ENCODE measurements at places on chromosomes 11 and 22.
A peak's percentile ranks its signal among the peaks of the same experiment; 100 is the strongest.

- no peak for DNase-seq
Measured at GRCh38 chr22:24878969-24879368, 67.5 kb downstream of the LHFPL7 start.

DNA sequence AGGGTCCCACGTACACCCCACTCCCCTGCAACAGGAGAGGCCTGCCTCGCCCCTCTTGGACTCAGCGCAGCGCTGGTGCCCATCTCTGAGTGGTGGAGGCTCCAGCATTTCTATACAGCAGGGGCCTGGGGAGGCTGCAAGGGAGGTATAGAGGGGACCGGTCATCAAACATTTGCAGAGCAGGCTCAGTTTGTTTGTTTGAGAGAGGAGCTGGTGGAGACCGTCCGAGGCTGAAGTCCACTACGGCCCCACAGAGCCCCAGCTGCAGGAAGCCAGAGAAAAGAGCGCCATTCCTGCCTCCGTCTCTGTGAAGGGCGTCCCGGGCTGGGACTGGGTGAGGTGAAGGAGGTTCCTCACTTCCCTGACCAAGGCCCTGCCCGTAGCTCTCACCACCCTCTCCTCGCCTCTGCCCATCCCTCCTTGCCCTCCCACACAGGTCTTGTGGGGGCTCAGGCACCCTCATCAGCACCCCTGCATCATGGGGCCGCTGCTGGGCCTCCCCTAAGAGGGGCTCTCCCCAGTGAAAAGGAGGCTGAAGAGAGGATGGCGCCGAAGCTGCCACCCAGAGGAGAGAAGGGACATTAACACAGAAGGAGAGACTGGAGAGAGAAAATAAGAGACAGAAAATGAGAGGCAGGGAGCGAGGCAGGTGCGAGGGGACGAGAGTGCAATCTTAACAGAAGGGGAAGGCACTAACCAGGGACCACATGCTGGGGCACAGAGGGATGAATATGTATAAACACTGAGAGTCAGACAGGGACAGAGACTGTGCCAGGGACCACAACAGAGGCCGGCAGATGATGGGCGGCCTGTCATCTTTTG is 24.5 kb downstream of the RPUSD4 start:
- DNase-seq: no peak

DNA sequence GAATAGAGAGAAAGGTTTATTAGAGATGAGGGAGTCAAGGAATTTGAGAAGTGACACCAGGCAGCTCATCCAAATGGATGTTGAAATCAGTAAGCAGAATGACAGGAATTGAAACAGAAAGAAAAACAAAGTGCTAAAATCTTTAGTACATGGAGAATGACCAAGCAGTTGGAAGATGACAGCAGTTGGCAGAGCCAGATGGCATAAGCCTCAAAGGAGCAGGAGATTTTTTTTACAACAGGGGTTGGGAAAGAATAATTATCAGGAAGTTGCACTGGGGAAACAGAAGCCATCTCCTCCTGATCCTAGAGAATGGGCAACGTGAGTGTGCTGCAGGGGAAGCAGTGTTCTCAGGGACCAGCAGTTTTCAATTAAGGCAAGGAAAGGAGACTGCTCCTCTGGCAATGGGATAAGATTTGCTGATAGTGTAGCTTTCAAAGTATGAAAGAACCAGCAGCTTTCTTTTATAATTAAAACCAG is 28.9 kb downstream of the RAB39A start:
- DNase-seq: peak; percentile 4

DNA sequence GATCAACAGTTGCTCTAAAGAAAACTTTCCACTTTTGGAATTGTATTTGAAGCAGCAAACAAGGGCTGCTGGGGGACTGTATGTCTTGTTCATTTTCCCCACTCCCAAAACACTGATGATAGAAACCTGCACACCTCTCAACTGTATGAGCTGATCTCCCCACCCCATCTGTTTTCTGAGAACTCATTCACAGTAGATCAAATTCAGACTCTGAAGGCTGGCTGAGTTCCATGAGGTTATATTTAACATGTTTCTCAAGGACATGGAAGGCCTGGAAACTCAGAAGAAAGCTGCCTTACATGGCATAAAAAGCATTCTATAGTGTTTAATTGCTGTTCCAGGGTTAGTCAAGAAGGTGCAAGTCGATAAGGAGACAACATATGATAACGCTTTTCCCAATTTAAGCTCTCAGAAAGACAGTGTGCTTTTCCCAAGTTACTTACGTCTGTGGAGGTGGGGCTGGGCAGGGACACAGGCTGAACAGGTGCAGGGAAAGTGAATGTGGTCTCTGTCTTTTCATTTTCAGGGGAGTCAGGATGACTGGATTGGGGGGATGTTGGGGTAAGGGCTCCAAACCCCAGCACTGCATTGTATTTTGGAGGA is 23.0 kb downstream of the LARGE2 start:
- DNase-seq: no peak

DNA sequence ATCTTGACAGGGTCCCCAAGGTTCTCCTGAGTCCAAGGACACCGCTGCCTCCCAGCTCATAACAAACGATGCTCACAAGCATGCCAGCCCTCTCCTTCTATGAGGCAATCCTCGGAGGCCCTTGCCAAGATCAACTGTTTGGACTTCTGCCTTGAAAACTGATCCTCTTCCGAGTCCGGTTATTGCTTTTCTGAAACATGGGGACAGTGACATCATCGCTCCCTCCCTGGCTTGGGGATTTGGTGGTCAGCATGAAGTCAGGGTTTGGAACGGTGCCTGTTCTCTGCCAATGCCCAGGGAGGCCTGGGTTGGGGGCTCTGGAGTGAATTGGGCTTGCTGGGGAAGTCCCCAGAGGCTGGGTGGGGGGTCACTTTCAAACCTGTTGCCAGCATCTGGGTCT is 149.3 kb downstream of the FBXO7 start:
- DNase-seq: peak; percentile 88

DNA sequence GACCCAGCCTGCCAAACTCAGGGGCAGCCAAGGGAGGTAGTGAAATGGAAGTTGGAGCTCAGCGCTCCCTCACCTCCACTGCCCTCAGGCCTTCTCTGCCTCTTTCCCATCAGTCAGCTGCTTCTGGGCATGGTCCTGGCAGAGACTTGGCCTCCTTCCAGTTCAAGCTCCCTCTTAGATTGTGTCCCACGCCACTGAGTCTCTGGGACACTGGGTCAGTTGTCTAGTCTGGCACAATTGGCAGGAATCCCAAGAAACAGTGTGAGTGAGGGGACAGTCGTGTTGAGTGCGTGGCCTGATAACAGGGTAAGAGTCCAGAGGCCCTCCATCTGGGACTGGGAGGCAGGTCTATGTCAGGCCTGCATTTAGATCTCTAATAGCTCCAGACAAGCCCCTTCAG is 7.1 kb upstream of the SLC35E4 start:
- no peak for DNase-seq

DNA sequence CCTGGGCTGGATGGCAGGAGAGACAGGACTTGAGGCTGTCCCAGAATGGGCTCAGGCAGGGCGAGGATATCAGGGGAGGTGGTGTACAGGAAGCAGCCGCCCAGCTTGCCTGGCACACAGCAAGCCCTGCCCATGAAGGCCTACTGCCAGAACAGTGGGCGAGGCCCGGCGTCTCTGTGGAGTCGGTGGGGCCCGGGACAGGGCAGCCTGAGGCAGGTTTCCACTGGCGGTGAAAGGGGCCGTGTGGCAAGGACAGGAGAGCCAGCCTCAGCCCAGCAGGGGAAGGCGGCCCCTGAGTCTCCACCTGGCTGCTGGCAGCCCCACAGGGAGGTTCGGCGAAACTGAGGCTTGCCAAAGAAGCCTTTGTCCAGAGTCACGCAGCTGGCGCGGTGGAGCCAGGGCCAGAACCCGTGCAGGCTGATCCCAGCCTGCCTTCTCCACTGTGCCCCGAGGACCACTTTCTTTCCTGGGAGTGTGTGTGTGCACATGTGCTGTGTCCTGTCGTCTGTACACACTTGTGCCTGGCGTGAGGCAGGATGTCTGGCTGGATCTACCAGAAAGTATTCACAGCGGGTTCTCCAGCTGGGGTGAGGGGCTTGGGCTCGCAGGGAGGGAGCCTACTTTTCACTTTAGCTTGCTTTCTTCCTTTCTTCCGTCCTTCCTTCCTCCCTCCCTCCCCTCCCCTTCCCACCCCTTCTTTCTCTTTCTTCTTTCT is 1.2 kb downstream of the TSPO start:
- DNase-seq: peak; percentile 30

- no peak for DNase-seq
Measured at GRCh38 chr11:76336597-76336996, 44.3 kb downstream of the THAP12 start.

DNA sequence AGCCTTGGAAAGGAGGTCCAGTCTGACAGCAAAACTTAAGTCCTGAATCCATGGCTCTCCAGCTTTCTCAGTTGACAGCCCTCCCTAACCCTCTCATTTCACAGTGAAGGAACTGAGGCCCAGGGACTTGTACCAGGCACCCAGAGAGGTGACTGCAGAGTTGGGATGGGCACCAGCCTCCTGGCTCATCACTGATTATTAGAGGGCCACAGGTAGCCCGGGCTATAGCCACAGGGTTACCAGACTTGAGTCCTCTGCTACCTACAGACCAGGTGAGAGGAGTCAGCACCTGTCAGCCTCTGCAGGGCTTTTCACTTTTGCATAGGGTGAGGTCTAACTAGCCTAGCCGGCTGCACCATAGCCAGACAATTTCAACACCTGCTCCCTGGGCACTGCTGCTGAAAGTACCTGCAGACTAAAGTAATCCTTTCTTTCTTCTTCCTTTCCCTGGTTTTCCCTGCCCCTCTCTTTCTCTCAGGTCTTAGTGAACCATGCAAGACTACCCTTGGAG is 37.6 kb downstream of the SYT13 start:
- DNase-seq: no peak

GRCh38 chr11:69877235-69877634 is 58.0 kb upstream of the FGF3 start:
- no peak for DNase-seq

DNA sequence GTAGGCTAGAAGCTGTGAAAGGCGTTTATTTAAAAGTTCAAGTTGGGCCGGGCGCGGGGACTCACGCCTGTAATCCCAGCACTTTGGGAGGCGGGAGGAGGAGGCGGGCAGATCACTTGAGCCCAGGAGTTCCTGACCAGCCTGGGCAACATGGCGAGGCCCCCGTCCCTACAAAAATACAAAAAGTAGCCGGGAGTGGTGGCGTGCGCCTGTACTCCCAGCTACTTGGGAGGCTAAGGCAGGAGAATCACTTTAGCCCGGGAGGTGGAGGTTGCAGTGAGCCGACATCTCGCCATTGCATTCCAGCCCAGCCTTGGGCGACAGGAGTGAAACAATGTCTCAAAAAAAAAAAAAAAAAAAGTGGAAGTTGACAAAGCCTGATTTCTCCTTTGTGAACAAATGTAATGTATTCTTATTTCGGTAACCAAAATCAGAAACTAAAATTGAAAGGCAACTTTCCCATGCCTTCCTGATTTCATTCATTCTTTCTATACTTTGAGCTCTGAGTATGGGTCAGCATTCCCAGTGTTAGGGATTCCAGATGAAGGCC is 825 bp downstream of the PTPMT1 start:
- DNase-seq: no peak

DNA sequence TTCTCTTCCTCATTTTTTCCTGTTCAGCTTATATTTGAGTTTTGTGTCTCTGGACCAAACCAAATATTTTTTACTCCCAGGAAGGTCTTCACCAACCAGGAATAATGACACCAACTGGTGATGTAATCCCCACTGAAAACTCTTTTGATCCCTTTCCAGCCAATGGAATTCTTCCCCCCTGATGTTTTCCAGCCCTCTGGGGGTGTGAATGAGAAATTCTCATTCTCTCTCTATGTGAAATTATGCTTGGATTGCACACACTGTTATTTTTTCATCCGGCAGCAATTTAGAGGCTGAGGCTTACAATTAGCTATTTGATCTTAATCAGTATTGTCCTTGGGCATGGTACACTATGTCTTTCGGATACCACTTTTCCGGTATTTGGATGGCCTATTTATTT is 39.5 kb upstream of the SLC1A2 start:
- DNase-seq: peak; percentile 34

GRCh38 chr11:72352859-72353551 is 81.3 kb downstream of the CLPB start:
- peak; percentile 84 for DNase-seq

DNA sequence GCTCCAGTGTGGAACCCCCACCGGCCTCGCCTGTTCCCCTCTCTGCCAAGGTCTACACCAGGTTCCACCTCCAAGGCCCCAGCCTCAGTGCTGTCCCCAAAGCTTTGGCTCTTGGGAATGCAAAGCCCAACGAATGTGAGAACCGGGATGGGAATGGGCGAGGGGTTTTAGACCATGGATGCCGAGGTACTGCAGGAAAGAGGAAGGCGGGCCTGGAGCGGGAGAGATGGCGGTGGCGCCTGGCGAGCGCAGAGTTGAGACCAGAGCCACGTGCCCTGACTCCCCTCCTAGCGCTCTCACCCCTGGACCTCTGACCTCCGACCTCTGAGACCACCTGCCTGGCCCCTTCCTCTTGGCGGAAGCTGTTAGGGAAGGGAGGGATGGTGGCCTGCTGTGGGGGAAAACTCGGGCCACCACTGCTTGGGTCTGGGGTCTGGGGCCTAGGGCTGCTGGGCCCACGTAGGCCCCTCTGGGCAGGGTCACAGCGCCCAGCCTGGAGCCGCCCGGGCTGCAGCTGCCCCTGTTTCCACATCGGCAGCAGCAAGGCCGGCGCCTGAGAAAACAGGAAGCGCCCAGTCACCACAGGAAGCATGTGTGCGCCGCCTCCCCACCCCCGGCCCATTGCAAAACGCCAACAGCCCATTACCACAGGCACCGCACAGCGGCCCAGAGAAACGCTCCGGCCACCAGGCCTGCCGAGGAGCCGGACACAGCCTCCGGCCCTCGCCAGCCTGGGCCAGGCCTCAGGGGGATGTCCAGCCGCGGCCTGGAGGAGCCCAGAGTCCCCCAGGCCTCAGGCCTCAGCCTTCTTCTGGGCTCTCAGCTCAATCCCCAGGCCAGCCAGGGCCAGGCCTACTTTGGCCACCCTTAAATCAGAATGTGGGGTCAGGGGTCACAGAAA is 13.8 kb upstream of the SLC39A13 start:
- DNase-seq: peak; percentile 92

GRCh38 chr11:118128721-118129470 is 23.7 kb downstream of the SCN4B start:
- no peak for DNase-seq

GRCh38 chr11:3824714-3825472 is 15.9 kb downstream of the RHOG start:
- DNase-seq: peak; percentile 34

- DNase-seq: no peak
Measured at GRCh38 chr11:2698386-2699184, 1.2 kb downstream of the KCNQ1OT1 start.

DNA sequence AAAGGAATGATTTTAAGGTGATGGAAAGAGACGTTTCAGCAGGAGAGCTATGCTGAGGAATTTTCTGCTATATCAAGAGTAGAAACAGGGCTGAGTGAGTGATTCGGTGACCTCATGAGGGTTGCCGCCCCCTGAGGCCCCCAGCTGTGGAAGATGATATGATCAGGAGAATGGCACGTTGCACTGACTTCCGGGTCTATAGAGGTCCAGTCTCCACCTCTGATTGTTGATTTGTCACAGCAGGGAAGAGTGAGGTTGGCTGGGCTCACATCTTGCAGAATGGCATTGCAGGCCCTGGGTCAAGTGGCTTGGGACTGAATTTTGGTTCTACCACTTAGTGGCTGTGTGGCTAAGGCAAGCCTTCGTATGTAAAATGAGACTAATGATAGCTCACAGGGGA is 205.1 kb downstream of the SNX19 start:
- no peak for DNase-seq
